ENCODE measurements at places on chromosomes 5 and 9.

DNA sequence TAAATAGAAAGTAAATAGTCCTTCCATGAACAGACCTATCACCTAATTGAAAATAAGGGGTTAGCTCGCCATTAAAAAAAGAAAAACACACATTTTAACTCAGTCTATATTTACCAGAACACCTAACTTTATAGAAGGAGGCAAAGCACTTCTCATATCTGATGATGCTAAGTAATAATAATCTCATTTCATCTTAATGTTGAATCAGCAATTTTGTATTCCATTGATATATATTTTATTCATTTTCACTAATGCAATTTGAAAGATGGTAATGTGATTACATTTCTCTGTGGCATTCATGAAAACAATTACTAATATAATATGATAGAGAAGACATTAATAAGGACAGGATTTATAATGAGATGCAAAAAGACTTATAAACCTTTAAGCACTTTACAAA, 276.7 kb downstream of the BNC2 start:
- DNase-seq, result no peak

DNA sequence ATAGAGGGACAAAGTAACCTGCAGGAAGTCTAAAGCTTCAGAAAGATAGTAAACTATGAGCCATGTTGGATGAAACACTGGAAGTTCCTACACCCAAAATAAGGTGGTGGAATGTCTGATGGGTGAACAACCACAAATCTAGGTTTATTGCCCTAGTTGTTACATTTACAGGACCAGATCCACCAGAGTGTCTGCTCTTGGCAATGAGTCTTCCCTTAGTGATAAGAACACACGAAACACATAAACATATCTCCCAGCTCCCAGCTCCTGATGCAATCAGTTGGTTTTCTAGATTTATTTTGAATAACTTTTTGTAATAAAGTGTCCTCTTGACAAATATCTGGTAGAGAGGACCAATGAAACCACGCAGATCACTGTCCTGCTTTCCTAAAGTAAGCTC, 329.7 kb upstream of the WWC1 start:
- DNase-seq, result no peak

GRCh38 chr5:56871777-56872176, 37.6 kb upstream of the SETD9 start:
- no peak for DNase-seq

DNA sequence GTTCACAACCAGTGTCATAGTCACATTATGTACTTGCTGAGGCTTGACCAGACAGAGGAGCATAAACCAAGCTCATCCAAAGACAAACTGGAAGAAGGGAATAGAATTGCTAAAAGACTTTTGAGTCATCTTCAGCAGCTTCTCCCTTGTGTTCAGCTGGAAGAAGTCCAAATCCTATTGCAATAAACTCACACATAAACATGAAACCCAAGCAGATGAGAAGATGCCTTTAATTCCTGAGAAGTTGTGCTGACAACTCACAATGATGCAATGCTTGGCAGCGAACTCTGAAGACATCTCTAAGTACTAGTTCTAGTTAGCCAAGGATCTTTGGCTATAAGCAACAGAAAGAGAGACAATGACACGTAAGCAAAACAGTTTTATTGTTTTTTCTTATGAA, 642.1 kb downstream of the KCTD16 start:
- DNase-seq, result no peak

GRCh38 chr9:24007185-24007584, 181.1 kb upstream of the ELAVL2 start:
- no peak for DNase-seq

GRCh38 chr5:56406221-56406620, 173.1 kb upstream of the ANKRD55 start:
- no peak for DNase-seq

DNA sequence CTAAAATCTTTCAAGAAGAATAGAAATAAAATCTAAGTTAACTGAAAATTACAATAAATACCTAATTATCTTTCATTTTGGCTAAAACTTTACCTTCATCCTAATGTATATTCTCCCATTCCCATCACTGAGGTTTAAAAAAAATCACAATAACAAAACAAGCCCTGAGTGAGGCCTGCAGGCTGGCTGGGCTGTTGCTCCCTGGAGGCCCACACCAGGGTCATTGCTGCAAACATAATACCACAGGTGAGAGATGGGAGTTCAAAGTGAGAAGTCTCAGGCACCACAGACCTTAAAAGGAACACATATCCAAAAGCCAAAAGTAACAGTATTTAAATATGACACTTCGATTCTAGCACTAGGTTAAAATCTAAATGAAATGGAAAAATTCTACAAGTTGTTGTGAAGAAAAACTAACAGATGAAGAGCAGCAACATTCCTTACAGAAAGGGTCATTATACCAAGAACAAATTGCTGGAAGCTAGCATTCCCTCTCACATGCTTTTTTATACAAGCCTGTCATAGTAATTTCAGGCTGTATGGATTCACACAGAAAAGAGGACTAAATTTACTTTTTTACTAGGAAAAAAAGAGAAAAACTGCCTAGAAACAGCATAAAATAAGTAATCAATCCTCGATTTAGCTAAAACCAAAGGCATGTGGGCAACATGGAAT, 57.8 kb downstream of the AUH start:
- DNase-seq, result peak; percentile 24

DNA sequence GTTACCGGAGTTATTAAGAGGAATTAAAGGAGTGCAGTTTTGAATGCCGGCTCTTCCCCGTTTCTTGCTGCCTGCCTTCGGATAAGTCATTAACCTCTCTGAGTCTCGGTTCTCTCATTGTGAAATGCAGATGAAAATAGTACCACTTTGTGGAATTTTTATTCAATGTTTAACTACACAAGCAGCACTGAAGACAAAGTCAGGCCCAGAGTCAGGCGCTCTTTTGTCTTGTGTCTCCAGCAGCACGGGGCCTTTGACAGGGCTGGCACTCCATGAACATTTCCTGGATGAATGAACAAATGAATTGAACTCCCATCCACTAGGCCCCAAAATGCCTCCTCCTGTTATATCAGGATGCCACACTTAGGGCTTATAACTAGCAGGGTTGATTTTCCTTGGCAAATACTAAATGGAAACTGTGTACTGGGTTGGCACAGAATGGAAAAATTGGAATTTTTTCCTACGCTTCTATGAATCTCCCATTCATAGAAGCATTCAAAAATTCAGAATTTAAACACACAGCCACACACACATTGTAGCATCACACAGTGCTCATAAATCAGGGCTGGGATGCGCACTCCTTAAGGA, 332.8 kb downstream of the MLLT3 start:
- no peak for DNase-seq

- DNase-seq, result no peak
These were observed 318.7 kb downstream of the ASTN2 start for GRCh38 chr9:117096138-117096537.

- DNase-seq, result no peak
These were observed 29.0 kb upstream of the SSBP2 start for GRCh38 chr5:81779916-81780266.

- DNase-seq, result no peak
These were observed 1114.9 kb upstream of the C9orf72 start for GRCh38 chr9:28688172-28688571.

GRCh38 chr9:110133608-110134210, 74.2 kb downstream of the C9orf152 start:
- DNase-seq, result no peak

DNA sequence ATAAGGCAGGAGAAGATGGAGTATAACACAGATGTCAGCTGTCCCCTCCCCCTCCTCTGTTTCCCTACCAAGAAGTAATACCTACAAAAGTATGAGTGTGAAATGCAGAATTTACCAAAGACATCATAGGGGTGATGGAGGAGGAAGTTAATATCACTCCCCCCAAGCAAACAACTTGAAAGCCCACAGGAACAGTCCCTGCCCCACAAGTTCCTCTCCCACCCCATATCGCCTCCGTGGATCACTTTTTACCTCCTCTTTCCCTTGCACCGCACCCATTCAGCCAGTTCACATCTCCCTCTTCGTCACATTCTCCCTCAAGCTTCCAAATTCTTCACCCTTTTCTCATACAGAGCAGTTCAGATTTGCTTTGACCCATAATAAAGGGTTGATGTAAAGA, 7.0 kb upstream of the SIL1 start:
- DNase-seq, result no peak

DNA sequence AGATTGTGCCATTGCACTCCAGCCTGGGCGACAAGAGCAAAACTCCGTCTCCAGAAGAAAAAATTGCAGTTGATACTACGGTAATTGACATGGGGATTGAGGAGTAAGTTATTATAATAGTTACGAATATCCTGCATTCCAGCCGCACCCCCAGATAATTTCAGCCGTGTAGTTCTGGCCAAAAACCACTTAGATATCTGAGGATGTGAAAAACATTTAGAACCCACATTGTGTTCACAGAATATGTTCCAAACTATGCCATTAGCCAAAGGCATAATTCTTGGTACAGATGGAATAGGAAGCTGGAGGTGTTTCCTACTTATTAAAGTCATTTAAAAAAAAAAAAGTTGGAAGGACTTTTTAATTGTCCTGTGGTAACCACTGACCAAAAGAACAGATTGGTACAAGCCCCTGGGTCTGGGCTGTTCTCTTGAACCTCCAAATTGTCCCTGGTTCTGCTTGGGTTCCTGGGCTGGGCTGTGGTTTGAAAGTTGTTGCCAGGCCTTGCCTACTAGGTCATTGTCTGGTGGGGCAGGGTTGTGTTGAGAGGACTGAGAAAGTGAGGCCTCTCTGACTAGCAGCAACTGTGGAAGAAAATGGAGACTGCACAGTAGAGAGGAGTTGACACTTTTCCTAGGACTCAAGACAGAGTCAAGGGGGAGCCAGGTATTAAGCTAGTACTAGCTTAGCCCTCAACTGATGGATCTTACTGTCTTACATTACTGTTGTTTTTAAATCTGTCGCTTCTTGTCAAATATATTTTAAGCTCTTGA, 198.8 kb downstream of the NR3C1 start:
- no peak for DNase-seq

- DNase-seq, result no peak
These were observed 525.8 kb downstream of the CTNND2 start for GRCh38 chr5:11378461-11378860.

DNA sequence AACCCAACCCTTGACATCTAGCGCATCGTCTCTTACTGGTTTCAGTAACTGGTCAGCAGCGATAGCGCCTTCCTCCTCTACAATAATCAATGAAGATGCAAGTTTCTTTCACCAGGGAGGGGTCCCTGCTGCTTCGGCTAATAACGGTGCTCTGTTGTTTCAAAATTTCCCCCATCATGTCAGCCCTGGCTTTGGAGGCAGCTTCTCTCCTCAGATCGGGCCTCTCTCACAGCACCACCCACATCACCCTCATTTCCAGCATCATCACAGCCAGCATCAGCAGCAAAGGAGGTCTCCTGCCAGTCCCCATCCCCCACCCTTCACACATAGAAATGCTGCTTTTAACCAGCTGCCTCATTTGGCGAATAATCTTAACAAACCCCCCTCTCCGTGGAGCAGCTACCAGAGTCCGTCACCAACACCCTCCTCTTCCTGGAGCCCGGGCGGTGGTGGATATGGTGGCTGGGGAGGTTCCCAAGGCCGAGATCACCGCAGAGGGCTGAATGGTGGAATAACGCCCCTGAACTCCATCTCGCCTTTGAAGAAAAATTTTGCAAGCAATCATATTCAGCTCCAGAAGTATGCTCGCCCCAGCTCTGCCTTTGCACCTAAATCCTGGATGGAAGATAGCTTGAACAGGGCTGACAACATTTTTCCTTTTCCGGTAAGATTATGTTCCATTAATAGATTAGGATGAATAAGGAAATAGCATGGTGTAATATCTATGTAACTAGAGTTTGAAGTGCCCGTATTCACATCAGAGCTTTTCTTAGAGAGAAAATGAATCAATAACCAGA, 2.2 kb downstream of the CPEB4 start:
- DNase-seq, result no peak

GRCh38 chr5:29899583-29899982, 1293.9 kb upstream of the CDH6 start:
- DNase-seq, result no peak

- no peak for DNase-seq
These were observed 258.7 kb downstream of the IRX1 start for GRCh38 chr5:3854188-3854821.

DNA sequence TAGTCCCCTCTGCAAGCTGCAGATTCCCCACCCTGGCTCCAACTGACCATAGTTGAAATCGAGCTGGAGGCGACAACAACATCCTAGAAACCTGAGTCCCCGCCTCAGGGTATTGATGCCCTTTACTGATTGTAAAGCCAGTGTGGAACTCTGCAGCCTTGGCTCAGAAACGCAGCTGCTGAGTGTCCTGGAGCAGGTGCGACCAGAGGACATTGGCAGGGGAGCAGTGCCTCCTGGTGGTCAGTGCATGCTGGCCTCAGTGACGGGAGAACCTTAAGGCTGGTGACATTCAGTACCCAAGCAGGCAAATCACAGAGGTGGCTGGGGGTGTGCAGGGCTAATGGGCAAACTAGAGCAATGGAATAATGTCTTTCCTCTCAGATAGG, 20.4 kb upstream of the ZNF354B start:
- peak; percentile 74 for DNase-seq

GRCh38 chr9:3526997-3527940, 1.5 kb upstream of the RFX3 start:
- DNase-seq, result no peak

DNA sequence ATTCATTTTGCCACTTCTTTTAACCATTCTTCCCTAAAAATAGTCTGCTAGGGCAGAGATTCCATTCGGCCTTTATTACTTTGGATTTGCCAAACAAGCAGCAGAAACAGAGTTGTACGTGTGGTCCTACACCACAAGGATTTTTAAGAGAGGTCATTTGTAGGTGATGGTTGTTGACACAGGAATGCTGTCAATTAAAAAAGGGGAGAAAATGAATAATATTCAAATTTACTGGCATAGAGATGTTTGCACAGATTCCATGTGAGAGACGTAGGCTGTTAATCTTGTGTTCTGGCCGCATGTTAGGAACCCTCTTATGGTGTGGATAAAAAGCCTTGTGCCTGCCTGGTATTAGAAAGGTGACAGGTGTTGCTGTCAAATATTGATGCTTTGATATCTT, 34.9 kb downstream of the TRIO start:
- no peak for DNase-seq

- no peak for DNase-seq
These were observed 927.9 kb downstream of the MAT2B start for GRCh38 chr5:164433106-164433870.

DNA sequence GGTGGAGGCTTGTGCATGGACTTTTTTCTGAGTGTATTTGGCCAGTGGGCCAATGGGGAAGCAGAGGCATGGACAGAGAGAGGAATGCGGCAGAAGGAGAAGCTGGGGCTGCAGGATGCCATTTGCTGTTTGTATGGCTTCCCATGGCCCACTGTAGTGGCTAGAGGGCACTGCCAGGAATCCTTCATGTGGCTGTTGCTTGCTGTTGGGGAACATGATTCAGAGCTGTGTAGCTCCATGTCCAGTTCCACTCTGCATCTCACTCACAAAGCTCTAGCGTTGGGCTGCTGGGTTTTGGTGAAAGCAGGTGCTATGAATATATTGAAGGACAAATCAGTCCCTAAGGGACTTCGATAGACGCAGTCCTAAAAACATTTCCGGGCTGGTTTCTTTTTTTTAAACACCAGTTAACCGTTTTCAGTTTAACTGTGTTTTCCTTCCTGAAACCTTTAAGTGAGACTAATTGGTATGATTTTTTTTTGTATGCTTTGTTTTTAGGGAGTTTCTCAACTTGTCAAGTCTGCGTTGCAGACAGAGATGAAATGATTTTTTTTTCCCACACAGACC, 51.3 kb downstream of the SLC22A5 start:
- no peak for DNase-seq
